ENCODE measurements at places on chromosomes 13 and 19.

GRCh38 chr13:45630791-45631190, 15.3 kb upstream of the ERICH6B start:
- DNase-seq = no peak

- no peak for DNase-seq
Observed at GRCh38 chr19:42269478-42270345, 660 bp downstream of the CIC start.

GRCh38 chr19:40365613-40366401, 17.3 kb downstream of the PLD3 start:
- DNase-seq = peak; percentile 8

DNA sequence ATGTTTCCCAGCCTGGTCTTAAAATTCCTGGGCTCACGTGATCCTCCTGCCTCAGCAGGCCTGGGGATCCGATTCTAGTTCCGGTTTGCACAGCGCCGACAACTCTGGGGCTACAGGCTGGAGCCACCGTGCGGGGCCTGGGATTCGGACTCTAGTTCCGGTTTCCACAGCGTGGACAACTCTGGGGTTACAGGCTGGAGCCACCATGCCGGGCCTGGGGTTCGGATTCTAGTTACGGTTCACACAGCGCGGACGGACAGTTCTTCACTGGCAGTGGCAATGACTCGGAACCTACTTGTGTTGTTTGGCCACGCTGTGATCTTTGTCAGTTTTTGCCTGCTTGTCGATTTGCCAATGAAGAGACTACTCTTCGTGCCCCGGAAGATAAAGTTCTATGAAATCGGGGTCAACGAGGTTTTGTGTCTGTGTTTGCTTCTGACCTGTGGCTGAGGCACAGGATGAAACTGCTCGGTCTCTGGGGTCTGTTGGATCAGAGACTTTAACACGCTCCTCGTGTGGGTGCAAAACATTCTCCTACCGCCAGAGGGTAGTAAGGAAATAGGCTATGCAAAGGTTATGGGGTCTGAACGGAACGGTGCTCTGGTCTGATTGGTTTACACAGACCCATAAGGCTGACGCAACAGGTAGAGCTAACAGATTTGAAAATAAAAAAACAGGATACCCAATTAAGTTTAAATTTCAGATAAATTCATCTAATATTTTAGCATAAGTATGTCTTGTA, 12.1 kb upstream of the ZSCAN1 start:
- no peak for DNase-seq

DNA sequence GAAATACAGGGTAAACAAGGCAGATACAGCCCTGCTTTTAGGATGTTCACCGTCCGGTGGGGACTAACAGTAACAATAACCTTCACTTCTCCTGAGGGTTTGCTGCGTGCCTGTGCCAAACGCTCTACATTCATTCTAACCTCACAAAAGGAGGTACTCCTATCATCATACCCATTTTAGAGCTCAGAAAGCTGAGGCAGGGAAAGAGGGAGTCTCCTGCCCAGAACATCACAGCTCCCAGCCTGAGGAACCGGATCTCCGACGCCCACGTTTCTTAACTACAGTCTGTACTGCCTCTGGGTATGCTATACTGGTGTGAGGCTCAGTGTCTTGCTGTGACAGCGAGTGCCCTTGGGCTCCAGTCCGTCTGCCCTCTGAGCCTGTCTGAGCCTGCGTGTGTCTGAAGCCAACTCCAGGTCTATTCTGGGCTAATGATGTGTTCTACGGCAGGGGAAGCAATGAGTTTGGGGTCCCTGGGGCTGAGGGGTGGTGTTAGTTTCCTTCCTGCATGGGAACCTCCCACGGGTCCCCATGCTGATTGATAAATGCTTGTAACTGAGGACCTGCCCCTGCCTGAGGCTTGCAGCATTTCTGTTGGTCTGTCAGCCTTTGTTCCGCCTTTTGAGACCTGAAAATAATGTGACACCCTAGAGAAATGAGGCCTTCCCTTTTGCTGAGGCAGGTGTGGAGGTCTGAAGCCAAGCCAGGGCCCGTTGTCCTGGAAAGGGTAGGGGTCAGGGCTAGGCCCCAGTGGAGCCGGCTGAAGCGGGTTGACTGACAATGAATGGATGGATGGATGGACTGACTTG, 4.9 kb downstream of the LIPE start:
- DNase-seq = no peak

Data from activated T-helper 1 cell treated with Interleukin-2 at 50 U/mL for 16 hours (primary cell).